ENCODE measurements at places on chromosomes 7 and 10.

DNA sequence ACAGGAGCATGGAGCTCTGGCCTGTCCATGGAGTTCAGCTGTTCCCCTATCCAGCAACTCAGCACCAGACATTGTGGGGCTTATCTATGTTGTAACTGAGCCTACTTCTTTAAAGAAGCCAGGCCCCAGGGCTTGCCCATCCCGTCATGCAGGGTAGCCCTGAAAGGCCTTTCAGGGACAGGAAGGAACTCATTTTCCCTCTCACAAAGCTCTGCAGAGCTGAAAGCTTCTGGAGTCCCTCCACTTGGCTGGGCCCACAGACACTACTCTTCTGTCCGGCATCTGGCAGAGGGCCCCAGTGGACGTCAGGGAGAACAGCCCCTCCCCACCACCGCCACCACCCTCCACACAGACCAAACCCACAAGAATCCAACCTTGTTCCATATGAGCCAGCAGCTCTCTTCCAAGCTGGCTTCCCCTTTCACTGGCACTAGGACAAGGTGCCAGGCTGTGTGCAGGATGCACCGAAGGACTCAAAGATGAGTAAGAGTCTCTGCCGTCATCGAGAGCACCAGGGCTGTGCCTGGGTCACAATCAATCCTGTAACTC is 33.1 kb downstream of the DENND2A start:
- DNase-seq, result peak; percentile 70

DNA sequence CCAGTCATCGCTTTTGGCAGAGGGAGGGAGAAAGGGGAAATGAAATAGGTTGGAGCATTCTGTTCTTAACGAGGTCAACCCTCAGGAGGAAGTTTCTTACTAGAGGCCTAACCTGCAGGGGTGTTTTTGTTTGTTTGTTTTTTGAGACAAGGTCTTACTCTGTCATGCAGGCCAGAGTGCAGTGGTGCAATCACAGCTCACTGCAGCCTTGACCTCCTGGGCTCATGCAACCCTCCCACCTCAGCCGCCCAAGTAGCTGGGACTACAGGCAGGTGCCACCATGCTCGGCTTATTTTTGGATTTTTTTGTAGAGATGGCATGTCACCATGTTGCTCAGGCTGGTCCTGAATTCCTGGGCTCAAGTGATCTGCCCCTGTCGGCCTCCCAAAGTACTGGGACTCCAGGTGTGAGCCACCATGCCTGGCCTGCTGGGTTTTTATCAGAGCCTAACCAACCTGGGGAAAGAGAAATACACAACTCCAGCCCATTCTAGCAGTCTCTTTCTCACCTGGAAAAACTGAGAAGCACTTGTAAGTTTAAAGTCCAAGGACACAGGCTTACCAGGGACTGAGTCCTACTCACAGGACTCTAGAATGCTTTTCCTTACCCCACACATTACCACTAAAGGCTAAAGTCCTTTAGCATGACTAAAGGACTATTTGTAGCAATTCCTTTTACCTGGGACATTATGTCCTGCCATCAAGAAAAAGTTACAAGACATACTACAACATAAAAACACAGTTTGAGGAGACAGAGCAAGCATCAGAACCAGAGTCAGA is 101.0 kb upstream of the EGFR start:
- DNase-seq, result no peak

- no peak for DNase-seq
Measured at GRCh38 chr10:60140651-60141632, 234.6 kb upstream of the CCDC6 start.

DNA sequence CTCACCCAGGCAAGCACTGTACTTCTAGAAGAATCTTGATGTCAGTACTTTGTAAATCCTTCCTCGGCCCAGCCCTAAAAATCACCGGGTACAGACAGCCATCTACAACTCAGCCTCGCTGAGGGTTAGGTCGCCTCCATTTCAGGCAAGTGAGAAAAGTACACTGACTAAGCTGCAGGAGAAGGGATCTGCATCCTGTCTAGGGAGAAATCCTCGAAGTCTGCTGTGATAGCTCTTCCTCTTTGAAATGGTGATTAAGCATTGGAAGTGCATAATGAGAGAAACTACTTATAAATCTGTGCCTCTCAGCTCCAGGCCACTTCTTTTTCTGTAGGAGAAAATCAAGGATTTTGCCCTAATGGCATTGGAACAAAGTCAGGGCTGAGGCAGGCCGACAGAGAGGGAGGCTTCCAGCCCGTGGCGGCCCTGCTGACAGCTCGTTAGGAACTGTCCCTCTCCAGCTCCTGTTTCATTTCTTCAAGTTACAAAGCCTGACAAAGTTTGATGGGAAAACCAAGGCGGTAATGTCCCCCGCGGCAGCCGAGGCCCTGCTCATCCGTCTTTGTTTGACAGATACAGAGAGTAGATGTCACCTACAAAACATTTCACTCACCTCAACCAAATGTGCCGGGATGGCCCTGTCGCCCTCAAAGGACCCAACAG is 14.1 kb upstream of the GOT1 start:
- DNase-seq, result no peak

DNA sequence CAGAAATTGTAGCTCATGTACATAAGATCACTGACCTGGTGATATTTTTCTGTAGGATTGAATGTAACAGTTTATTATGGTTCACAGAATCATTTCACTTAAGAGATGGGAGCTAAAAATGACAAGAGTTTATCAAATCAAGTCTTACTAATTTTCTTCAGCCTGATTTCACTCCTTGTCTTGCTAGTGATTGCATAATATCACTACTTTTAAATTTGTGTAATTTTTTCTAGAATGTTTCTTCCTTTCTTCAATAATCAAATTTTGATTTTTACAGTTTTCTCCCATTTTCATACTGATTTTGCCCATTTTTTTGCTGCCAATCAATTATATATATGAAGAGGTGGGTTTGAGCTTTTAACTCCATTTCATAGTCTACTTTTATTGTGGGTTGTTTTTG is 68.8 kb upstream of the TMEM140 start:
- no peak for DNase-seq
